ENCODE measurements at places on chromosomes 2 and 18.

- DNase-seq: no peak
Measured at GRCh38 chr2:39646267-39646666, 19.4 kb upstream of the TMEM178A start.

GRCh38 chr2:39728941-39729351 is 50.1 kb downstream of the THUMPD2 start:
- DNase-seq: no peak

GRCh38 chr2:11417946-11418585 is 47.9 kb downstream of the E2F6 start:
- DNase-seq: no peak

- no peak for DNase-seq
Measured at GRCh38 chr2:25363733-25364132, 22.0 kb upstream of the DNMT3A start.

- DNase-seq: peak; percentile 45
Measured at GRCh38 chr2:11746807-11747459, 501 bp downstream of the LPIN1 start.

DNA sequence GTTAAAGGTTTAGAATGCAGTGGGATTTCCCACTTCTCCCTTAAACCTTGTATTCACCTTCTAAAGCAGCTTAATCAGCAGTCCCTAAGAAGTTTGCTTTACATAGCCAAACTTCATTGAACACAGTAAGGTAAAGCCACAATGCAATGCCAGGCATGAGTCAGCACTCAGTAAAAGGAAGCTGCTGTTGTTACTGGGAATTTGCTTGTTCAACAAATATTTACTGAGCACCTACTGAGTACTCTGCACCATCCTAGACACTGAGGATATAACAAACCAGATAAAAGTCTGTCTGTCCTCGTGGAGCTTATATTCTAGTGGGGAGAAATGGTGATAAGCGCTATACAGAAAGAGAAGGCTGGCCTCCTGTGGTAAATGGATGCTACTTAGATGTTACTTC is 162.7 kb downstream of the PKP4 start:
- no peak for DNase-seq

All from amniotic stem cell (primary cell).